Fibroblast of lung (primary cell): ENCODE measurements at places on chromosomes 5 and 9. TPM values are rescaled to one million over a fixed set of nuclear protein-coding genes. Genes with fewer than 3 reads are reported as not detected.

DNA sequence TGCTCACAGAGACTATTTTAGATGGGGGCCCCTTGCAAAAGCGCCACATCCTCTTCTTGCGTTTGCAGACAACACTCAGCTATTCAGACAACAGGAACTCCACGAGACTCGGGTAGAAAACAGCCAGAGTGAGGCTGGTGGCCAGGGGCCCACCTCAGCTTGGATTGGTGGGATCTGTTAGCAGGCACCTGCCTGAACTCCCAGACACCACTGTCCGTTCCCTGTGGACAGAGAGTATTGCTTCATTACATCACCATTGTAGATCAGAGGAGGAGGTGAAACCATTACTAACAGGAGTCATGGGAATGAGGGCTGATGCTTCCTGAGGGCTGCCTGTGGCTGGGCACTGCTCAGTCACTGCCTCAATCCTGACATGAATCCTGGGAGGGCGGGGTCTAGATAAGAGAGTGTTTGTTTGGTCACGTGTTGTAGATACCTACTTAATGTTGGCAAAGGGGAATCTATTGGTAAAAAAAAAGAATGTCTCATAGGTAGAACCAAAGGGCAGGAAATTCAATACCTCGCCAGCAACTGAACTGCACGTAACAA, 4.4 kb upstream of the RAPGEF1 start:
- peak; percentile 18 for DNase-seq

LYSMD3 gene
- 14.9 and 17.0 TPM in 2 replicates for total RNA-seq

DNA sequence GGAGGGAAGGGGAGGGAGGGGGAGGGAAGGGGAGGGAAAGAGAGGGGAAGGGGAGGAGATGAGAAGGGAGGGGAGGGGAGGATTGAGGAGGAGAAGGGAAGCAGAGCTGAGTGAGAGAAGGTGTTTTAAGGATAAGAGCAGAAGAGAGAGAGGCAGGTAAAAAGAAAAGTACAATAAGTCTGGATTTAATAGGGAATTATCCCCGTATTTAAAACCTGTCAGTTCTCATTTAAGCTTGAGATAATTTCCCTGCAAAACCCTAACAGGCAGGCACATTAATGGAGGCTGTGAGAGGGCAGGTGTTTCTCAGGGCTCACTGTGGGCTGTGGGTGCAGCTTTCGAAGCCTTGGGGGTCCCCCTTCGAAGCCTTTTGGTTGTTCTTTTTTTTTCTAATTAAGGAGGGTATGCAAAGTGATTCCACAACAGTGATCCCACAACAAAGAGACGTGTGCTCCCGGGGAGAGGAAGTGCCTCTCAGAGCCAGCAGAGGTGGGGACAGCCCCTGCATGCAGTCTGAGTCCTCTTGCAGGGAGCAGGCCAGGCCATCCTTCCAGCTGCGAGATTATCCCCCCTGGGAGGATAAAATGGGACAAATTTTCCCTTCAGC, 317.9 kb upstream of the IRX1 start:
- no peak for DNase-seq

RANBP6 gene
- 22.1 and 24.9 TPM in 2 replicates for total RNA-seq

GABRA1 gene
- total RNA-seq = not detected in 2 replicates

OTP gene
- total RNA-seq = not detected in 2 replicates

PCDHGA4 gene
- total RNA-seq = 2.8 and 7.6 TPM in 2 replicates

CDC14B gene
- total RNA-seq = 46.0 and 68.5 TPM in 2 replicates

- DNase-seq = peak; percentile 37
These were observed 4.3 kb downstream of the GFM2 start for GRCh38 chr5:74762599-74762998.

DNA sequence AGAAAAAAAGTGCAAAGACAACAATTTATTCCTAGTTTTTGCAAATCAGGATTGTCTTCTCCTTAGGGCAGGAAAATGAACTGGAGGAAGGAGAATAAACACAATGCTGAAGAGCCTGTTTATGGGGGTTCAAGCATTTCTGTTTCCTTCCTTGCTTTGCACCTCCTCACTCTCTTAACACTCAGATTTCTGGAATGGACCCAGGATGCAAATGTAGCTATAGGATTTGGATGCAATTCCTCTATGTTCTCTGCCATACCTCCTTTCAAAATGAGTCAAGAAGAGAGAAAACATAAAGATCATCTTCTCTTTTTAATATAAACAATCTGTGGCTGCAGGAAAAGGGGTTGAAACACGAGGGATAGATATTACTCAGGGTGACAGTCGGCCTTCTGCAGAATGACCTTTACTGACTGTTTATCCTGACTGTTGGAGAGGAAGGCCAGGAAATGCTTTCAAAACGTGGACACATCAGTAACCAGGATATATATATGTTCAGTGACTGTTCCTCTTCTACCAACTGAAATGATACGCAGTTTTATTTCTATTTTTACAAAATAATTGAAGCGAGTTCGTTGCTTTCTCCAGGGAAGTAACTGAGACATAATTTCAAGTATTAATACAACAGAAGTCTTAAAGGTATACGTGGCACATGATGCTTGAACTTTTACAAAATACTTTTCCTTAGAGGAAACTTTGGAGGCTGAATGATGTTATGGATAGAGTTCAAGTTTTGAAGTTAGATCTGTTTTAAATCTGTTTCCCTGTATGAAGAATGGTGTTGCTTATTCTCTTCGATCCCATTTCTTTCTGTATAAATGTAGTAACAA, 44.4 kb downstream of the ACTBL2 start:
- DNase-seq = peak; percentile 76
